Liver (tissue), 10 donors: ENCODE measurements at places on chromosomes 4 and X.

GRCh38 chr4:145307763-145308430, 127.5 kb upstream of the OTUD4 start:
- no peaks in the 10 kb centered on the region for H3K4me1 ChIP-seq
- no peak overlapping the region for H3K27ac ChIP-seq
- no peak for DNase-seq
- H3K4me3 ChIP-seq = no peak overlapping the region
- H3K27me3 ChIP-seq = no peaks in the 10 kb centered on the region

- H3K4me1 ChIP-seq = no peaks in the 10 kb centered on the region
- H3K36me3 ChIP-seq = no peaks in the 10 kb centered on the region
- no peaks in the 10 kb centered on the region for H3K27me3 ChIP-seq
- no peak overlapping the region for H3K4me3 ChIP-seq
- no peak for DNase-seq
Observed at GRCh38 chr4:109879636-109880314, 31.9 kb downstream of the LRIT3 start.

- H3K27ac ChIP-seq = no peak overlapping the region
- peaks cover 2% of the 10 kb centered on the region for H3K36me3 ChIP-seq
- DNase-seq = no peak
- H3K4me3 ChIP-seq = no peak overlapping the region
- H3K4me1 ChIP-seq = no peaks in the 10 kb centered on the region
- no peaks in the 10 kb centered on the region for H3K27me3 ChIP-seq
Observed at GRCh38 chr4:159367781-159368080, 264.9 kb downstream of the RAPGEF2 start.

GRCh38 chr4:94590493-94590892, 138.8 kb downstream of the PDLIM5 start:
- H3K4me1 ChIP-seq = no peaks in the 10 kb centered on the region
- peaks cover 34% of the 10 kb centered on the region for H3K36me3 ChIP-seq
- H3K27ac ChIP-seq = no peak overlapping the region
- H3K27me3 ChIP-seq = no peaks in the 10 kb centered on the region

DNA sequence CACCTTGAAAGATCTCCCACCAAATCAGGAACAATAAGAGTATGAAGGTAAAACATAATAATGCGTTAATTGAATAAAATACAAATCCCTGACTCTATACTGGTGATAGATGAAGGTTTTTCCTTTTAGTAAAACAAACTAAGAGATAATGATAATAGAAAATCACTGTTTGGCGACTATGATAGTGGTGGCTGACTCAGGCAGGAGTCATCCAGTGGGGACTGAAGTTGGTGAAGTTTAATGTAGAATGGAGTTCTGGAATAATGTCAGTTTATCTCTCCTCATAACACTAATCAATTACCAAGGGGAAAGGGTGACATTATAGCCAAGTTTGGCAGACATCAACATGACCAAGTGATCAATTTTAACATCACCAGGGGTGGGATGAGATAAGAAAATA, 21.3 kb downstream of the ABCG2 start:
- H3K36me3 ChIP-seq = no peaks in the 10 kb centered on the region
- no peak overlapping the region for H3K4me3 ChIP-seq
- DNase-seq = no peak
- peaks cover 14% of the 10 kb centered on the region for H3K4me1 ChIP-seq

- H3K27ac ChIP-seq = peak overlapping the region; percentile 36
- no peaks in the 10 kb centered on the region for H3K36me3 ChIP-seq
- no peak overlapping the region for H3K4me3 ChIP-seq
- no peaks in the 10 kb centered on the region for H3K27me3 ChIP-seq
- peak; percentile 27 for DNase-seq
Observed at GRCh38 chrX:1462596-1463251, 10.0 kb upstream of the ASMTL start.

DNA sequence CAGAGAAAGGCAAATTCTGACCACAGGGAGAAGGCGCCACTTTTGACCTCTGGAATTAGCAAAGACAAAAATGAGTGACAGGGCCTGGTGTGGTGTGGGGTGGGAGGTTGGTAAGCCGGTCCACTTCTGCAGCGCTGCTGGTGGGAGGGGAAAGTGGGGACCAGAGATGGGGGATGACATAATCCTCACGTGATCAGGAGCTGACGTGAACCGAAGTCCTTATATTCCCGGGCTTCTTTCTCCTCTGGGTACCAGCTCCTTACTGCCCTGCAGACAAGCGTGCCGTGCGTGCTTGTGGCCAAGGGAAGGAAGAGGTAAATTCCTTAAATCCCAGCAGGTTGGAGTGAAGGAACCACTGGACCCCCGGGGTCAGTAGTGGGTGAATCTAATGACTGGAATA, at the start of gene TCEAL7:
Gene TCEAL7, plus strand, starts transcription at position 249 of the 400 bp plus-strand sequence. CDS start 1,165 bp downstream, outside the sequence.
- DNase-seq = no peak
- H3K4me1 ChIP-seq = no peaks in the 10 kb centered on the region
- no peaks in the 10 kb centered on the region for H3K36me3 ChIP-seq
- H3K27ac ChIP-seq = no peak within 1 kb of the TSS

- H3K36me3 ChIP-seq = no peaks in the 10 kb centered on the region
- no peak overlapping the region for H3K4me3 ChIP-seq
- peak; percentile 34 for DNase-seq
- H3K4me1 ChIP-seq = no peaks in the 10 kb centered on the region
Observed at GRCh38 chr4:150944660-150945059, 70.4 kb downstream of the LRBA start.

- H3K27ac ChIP-seq = peak overlapping the region; percentile 31
- no peak overlapping the region for H3K4me3 ChIP-seq
- no peaks in the 10 kb centered on the region for H3K36me3 ChIP-seq
- no peak for DNase-seq
Observed at GRCh38 chrX:129781680-129782495, 2.1 kb downstream of the SASH3 start.

DNA sequence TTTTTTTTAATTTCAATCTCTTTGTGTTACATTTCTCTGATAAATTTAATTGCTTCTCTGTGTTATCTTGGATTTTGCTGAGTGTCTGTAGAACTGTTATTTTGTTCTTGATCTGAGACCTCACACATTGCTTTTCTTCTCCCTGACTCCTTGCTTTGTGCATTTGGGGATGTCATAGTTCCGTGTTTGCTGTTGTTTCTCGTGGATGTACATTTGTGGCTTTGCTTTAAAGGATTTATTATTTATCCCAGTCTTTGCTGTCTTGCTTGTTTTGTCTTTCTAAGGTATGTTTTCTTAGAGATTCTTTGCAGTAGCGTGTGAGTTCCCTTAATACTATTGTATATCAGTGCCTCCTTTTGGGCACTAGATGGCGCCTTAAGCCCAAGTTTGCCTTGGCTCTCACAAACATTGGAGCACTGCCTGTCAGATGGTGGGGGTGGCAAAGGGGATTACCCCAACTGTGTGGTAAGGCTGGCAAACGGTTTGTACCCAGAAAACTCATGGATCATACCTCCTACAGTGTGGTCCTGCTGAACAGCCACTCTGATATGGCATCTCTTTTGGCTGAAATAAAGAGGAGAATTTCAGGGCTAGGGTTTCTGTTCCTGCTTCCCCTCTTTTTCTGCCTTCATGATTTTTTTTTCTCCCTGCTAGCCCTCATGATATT, 96.4 kb downstream of the PGRMC2 start:
- no peak overlapping the region for H3K27ac ChIP-seq
- no peaks in the 10 kb centered on the region for H3K27me3 ChIP-seq
- H3K36me3 ChIP-seq = peaks cover 3% of the 10 kb centered on the region
- no peak overlapping the region for H3K4me3 ChIP-seq
- DNase-seq = peak; percentile 66
- H3K4me1 ChIP-seq = peaks cover 5% of the 10 kb centered on the region

DNA sequence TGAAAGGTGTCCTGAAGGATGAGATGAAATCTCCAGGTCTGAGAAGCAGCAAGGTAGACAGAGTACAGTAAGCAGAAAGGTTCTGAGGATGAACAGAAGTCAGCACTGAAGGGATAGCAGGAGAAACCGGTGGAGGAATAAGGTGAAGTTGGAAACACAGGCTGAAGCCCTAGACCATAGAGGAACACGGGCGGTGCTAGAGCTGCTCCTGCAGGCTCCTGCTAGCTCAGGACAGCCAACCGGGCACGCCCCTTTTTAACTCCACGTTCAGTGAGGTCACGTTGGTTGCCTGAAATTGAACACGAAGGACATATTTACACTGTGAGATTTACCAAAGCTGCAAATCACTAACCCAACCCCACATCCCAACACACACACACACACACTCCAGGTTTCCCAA, 1886.4 kb upstream of the AGA start:
- no peaks in the 10 kb centered on the region for H3K4me1 ChIP-seq
- H3K36me3 ChIP-seq = no peaks in the 10 kb centered on the region
- H3K27ac ChIP-seq = no peak overlapping the region

DNA sequence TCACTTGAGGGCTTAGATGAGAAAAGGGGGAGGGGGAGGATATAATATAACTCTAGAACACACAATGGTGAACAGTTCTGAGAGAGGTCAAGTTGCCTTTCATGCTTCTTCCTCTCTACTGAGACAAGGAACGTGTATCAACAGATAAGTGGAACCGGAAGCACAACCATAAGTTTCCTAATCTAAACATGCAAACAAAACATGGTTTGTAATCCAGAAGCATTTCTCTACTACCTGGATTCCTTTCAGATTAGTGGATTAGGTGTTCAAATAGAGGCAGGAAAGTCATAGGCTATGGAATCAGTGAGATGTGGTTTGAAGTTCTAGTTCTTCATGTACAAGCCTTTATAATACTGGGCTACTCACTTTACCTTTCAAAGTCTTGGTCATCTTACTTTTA, 460.6 kb downstream of the IDS start:
- H3K4me1 ChIP-seq = no peaks in the 10 kb centered on the region
- no peak for DNase-seq
- no peak overlapping the region for H3K4me3 ChIP-seq
- no peaks in the 10 kb centered on the region for H3K36me3 ChIP-seq
- no peaks in the 10 kb centered on the region for H3K27me3 ChIP-seq
- H3K27ac ChIP-seq = no peak overlapping the region

DNA sequence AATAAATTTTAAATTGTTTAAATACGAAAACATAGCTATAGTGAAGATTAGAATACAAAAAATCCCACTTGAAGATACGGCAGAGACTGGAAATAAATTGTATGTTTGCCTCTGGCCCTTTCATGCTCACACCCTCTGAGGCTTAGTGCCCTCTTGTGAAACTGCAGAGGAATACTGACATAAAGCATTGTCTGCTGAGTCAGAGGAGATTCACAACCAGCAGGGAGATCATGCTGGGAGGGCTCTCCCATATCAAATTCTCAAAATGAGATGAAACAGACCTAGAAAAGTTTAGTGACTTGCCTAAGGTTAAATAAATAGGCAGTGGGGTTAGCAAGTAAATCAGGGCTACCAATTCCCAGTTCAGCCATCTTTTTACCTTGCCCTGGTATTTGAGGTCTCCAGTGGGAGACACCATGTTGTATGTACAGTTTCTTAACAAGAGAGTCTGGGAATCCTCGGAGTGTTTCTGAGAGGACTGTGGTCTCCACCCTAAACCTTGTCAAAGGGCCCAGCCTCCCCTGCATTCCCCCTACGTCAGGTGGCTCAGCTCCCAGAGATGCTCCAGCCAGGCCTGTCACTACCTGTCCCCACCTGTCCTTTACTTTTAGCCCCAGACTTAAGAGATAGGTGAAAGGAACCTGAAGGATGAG, 581.4 kb upstream of the DIPK2B start:
- no peaks in the 10 kb centered on the region for H3K36me3 ChIP-seq
- H3K27me3 ChIP-seq = peaks cover 4% of the 10 kb centered on the region
- H3K4me1 ChIP-seq = no peaks in the 10 kb centered on the region
- H3K4me3 ChIP-seq = no peak overlapping the region

GRCh38 chr4:183136855-183137254, 37.8 kb downstream of the WWC2 start:
- H3K36me3 ChIP-seq = no peaks in the 10 kb centered on the region
- H3K4me3 ChIP-seq = no peak overlapping the region
- no peak overlapping the region for H3K27ac ChIP-seq

- DNase-seq = no peak
- H3K36me3 ChIP-seq = no peaks in the 10 kb centered on the region
- no peaks in the 10 kb centered on the region for H3K27me3 ChIP-seq
- H3K4me1 ChIP-seq = peaks cover 7% of the 10 kb centered on the region
Observed at GRCh38 chr4:102869569-102870197, 891 bp downstream of the CISD2 start.

DNA sequence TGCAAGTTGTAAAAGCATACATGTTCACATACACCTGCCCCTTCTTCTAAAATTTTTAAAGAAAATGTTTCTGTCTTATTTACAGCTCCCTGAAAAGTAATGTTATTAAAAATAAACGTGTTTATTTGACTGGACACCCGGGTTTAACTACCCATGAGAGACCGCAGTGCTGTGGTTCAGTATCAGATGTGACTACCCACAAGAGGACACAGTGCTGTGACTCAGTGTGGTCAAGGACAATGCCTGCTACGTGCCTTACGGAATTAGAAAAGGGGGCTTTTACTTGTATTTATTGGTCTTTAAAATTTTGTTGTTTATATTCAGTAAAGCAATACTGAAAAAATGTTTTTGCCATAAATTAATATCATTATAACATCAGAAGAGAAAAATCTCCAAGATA, 641.4 kb downstream of the TRIML1 start:
- H3K27me3 ChIP-seq = peaks cover 3% of the 10 kb centered on the region
- H3K27ac ChIP-seq = no peak overlapping the region
- DNase-seq = no peak
- no peak overlapping the region for H3K4me3 ChIP-seq
- H3K4me1 ChIP-seq = no peaks in the 10 kb centered on the region

GRCh38 chr4:1496116-1496642, 89.9 kb upstream of the NKX1-1 start:
- H3K4me3 ChIP-seq = no peak overlapping the region
- no peaks in the 10 kb centered on the region for H3K4me1 ChIP-seq
- no peaks in the 10 kb centered on the region for H3K27me3 ChIP-seq

DNA sequence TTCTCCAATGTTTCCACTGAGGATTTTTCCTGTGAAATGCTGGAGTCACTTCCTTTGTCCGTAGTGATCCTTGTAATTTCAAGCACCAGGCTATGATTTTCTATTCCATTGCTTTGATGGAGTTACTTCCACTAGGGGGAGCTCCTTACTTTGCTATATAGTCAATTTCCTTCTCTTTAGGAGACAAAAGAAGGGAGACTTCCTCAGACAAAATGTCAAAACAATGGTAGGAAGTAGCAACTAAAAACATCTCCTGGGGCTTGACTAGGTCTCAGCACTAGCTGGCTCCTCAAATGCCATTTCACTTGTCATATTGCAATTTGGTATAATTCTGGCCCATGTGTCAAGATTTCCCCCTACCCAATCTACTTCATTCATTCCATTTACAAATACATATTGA, 24.1 kb downstream of the ZCCHC12 start:
- no peak overlapping the region for H3K4me3 ChIP-seq
- no peak overlapping the region for H3K27ac ChIP-seq
- no peak for DNase-seq
- no peaks in the 10 kb centered on the region for H3K27me3 ChIP-seq
